Activated CD8-positive, alpha-beta memory T cell treated with anti-CD3 and anti-CD28 coated beads, Interleukin-2, amount 10 ng/mL, durations not matched to agents 7 days and 5 days (primary cell): ENCODE measurements at places on chromosomes 4 and X. TPM values are rescaled to one million over a fixed set of nuclear protein-coding genes. Genes with fewer than 3 reads are reported as not detected.

GPR82 gene
- 0.21 TPM for total RNA-seq

SCD5 gene
- total RNA-seq: 8.2 TPM

SPANXB1 gene
- not detected for total RNA-seq

PITX2 gene
- not detected for total RNA-seq

PRRG1 gene
- not detected for total RNA-seq

PNMA6A gene
- total RNA-seq: 0.45 TPM

GRCh38 chrX:2360731-2361130, 140.0 kb downstream of the DHRSX start:
- no peaks in the 10 kb centered on the region for H3K4me1 ChIP-seq
- no peak for DNase-seq
- H3K27ac ChIP-seq: no peak overlapping the region
- H3K36me3 ChIP-seq: peaks cover 15% of the 10 kb centered on the region
- H3K27me3 ChIP-seq: no peaks in the 10 kb centered on the region

- no peaks in the 10 kb centered on the region for H3K27me3 ChIP-seq
- no peak overlapping the region for H3K4me3 ChIP-seq
- H3K36me3 ChIP-seq: no peaks in the 10 kb centered on the region
- no peak overlapping the region for H3K27ac ChIP-seq
- H3K4me1 ChIP-seq: no peaks in the 10 kb centered on the region
Observed at GRCh38 chr4:45160951-45161350, 434.6 kb upstream of the GNPDA2 start.

DNA sequence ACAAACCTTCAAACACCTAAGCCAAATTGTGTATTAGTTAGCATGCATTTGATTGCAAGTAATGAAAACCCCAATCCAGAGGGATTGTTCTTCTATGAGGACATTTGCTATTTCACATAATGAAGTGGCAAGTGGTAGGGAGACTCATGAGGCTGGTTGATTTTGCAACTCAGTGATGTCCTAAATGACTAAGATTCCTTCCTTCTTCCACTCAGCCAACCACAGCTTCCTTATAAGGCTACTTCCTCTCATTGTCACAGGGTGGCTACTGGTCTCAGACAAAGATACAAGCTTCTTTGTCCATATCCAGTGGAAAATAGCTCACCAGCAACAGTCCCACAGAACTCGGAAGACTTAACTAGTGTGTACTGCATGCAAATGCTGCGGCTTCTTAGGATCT, 5.3 kb upstream of the OTC start:
- DNase-seq: no peak
- H3K4me3 ChIP-seq: no peak overlapping the region
- H3K4me1 ChIP-seq: peaks cover 7% of the 10 kb centered on the region
- H3K27ac ChIP-seq: no peak overlapping the region

- H3K4me3 ChIP-seq: peak overlapping the region; percentile 81
- DNase-seq: peak; percentile 51
- peaks cover 63% of the 10 kb centered on the region for H3K36me3 ChIP-seq
- H3K27ac ChIP-seq: peak overlapping the region; percentile 85
Observed at GRCh38 chr4:67632492-67632891, 68.5 kb downstream of the UBA6 start.

DNA sequence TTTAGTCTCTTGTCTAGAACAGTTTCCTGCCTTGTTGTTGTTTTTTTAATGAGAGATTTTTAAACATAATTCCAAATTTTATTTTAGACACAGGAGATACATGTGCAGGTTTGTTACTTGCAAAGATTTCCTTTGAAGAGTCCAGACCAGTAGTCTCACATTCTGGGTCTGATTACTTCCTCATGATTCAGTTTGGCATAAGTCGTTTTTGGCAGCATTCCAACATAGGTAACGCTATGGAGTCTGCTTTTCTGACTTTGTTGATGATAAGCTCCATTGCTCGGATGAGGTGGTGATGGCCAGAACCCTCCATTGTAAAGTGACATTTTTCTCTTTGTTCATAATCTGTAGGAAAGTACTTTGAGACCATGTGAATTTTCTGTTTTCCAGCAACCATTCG, 74.7 kb downstream of the CLCN4 start:
- no peaks in the 10 kb centered on the region for H3K27me3 ChIP-seq
- H3K4me1 ChIP-seq: no peaks in the 10 kb centered on the region
- H3K27ac ChIP-seq: no peak overlapping the region
- H3K4me3 ChIP-seq: no peak overlapping the region

- H3K27me3 ChIP-seq: no peaks in the 10 kb centered on the region
- no peak for DNase-seq
- peaks cover 41% of the 10 kb centered on the region for H3K36me3 ChIP-seq
- H3K27ac ChIP-seq: no peak overlapping the region
- peaks cover 7% of the 10 kb centered on the region for H3K4me1 ChIP-seq
Observed at GRCh38 chr4:721261-722168, 15.9 kb downstream of the PCGF3 start.

DNA sequence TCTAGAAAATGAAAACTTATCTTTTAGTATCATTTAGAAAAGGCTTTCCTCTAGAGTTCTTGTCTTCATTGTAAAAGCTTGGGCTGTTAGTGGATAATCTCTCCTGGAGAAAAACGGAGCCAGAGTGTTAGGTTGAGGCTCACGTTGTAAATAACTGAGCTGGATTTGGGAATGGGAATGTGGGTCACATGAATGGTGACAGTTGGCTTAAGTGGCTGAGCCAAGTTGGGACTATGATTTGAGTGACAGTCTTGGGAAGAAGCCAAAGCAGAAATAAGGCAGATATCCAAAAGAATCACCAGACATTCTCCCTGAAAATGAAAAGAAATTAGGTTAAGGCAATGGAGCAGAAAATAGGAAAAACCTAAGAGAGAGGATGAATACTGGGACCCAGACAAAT, 33.6 kb upstream of the PDGFC start:
- no peaks in the 10 kb centered on the region for H3K27me3 ChIP-seq
- no peaks in the 10 kb centered on the region for H3K4me1 ChIP-seq
- no peak for DNase-seq
- H3K27ac ChIP-seq: no peak overlapping the region
